Bronchial epithelial cell (primary cell): ENCODE measurements at places on chromosomes 5 and 9. TPM values are rescaled to one million over a fixed set of nuclear protein-coding genes. Genes with fewer than 3 reads are reported as not detected.

DNA sequence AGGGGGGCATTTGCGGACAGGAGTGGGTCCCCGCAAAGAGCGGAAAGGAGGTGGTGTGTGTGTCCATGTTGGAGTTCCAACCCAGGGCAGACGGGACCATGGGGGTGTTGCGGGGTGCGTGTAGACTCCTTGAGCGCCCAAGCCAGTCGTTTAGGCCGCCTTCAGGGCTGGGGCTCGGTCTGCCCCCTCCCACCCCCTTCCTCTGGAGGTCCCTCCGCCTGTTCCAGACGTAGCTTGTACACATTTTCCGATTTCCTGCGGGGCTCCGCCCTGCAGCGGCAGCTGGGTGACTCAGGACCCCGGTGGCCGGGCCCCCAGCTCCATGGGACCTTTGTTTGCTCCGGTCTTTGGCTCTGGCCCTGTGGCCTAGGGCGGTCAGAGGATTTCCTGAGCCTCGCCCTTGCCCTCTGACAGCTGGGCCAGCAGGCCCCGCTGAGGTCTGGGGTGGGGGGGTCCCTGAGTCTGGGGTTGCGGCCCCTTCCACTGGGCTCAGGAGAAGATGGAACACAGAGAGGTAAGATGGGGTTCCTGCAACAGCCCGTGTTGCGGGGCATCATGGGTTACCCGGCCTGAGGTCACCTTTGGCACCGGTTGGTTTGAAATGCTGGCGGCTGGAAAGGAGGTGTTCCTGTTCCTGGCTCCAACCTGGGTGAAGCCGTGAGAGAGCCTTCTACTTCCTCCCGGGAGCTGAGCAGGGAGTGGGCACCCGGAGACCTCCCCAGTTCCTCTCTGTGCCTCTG is 1.5 kb downstream of the PKN3 start:
- DNase-seq: no peak

GRCh38 chr9:71647094-71647591 is 121.2 kb downstream of the CEMIP2 start:
- peak; percentile 86 for DNase-seq

DNA sequence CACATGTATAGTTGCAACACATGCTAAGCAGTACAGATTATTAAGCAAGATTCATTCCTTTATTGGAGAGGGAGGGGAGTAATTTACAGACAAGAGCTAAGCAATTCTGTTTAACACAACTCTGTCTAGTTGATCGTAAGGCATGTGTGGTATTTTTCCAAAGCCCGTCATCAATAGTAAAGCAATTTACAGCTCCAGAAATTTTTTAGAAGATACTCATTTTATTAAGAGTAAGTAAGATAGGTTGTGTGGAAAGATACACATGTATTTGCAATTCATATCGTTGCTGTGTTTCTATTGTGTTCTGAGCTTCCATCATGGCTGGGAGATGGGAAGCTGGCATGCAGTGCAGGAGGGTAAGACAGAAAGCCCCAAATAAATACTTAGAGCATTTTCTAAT is 289.2 kb upstream of the TMEM161B start:
- DNase-seq: no peak

The GABRG2 gene
- total RNA-seq: not detected in 2 replicates

The TMEM171 gene
- total RNA-seq: 0.26 and 0.51 TPM in 2 replicates

GRCh38 chr5:14164164-14165163 is 21.3 kb downstream of the TRIO start:
- DNase-seq: no peak

DNA sequence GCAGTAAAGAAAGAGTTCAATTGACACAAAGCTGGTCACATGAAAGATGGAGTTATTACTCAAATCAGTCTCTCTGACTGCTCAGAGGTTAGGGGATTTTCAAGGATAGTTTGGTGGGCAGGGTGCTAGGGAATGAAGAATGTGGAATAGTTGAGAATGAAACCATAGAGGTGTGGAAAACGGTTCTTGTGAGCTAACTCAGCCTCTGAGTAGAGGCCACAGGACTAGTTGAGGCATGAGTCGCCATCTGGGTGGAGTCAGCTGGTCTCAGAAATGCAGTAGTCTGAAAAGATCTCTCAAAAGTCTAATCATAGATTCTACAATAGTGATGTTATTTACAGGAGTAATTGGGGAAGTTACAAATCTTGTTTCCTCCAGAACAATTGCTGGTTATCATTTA is 178.9 kb upstream of the SPEF2 start:
- peak; percentile 13 for DNase-seq

DNA sequence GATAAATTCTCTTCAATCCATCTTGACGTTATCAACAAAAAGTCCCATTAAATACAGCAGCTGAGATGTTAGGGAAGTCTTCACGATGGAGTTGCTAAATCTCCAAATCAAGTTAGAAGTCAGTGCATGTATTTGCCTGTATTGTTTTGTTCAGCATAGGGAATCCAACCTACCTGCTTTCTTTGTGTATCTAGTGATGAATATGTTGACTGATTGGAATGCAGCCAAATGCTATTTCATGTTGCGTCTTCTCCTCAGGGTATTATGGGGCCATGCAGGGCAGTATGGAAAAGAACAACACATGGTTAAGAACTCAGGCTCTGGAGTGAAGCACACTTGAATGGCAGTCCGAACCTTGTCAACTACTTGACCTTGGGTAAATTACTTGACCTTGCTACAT is 529.5 kb upstream of the ZNF462 start:
- DNase-seq: peak; percentile 96

GRCh38 chr5:68376935-68377334 is 161.4 kb downstream of the PIK3R1 start:
- peak; percentile 89 for DNase-seq
